ENCODE measurements at places on chromosomes 11 and 22.

GRCh38 chr11:22920939-22921565, 60.8 kb upstream of the CCDC179 start:
- peak; percentile 17 for DNase-seq

DNA sequence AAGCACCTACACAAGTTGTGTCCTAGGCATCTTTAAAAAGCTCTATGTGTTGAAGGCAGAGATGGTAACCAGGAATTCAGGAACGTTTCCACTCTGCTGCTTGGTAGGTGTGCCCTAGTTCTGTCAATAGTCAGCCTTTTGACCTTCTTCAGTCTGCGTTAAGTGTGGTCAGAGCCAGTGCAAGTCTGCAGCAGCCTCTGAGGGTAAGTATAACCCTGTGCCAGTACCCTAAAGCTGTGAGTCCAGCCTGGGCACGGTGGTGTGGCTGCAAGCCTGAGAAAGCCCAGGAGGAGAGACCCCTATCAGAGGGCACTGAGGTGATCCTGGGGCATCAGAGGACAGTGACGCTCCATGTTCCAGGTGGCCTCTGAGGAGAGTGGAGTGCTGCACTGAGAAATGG, 76.8 kb upstream of the ADORA2A start:
- DNase-seq, result no peak

GRCh38 chr11:959608-960007, 33.9 kb downstream of the AP2A2 start:
- no peak for DNase-seq

DNA sequence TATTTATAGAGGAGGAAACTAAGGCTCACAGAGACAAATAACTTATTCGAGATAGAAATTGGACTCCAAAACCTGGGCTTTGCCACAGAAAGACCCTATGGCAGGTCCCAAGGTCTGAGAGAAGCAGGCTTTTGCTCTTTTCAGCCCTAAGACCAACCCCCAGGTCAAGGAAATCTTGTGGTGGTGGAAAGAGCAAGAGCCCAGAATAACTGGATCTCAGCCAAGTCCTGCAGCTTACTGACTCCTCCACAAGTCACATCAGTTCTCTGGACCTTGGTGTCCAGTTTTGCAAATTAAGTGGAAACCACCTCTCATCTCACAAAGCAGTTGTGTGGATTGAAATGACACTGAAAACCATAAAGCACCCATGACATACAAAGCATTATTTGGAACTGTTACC, 122.2 kb downstream of the C11orf58 start:
- no peak for DNase-seq

DNA sequence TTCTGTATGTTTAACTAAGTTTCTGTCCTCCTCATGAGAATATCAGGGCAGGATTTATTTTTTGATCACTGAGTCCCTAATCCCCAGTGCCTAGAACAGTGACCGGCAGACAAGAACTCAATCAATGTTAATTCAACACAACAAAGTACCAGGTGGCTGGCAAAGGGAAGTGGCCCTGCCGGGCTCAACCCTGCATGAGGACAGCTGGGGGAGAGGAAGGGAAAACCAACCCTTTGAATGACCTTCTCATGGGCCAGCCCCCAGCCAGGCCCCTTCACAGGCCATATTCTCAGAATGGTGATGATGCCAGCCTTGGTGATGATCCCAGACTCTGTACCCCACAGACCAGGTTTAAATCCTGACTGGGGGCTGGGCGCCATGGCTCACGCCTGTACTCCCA, 1.4 kb upstream of the MFNG start:
- no peak for DNase-seq

Data from AG04449 (cell line).